Liver (tissue), 10 donors: ENCODE measurements at places on chromosomes 2 and 18. TPM values are rescaled to one million over a fixed set of nuclear protein-coding genes. Genes with fewer than 3 reads are reported as not detected.

GRCh38 chr2:198652461-198652860 lies 805.3 kb downstream of the SATB2 start:
- no peak for DNase-seq

- DNase-seq = no peak
Measured at GRCh38 chr2:234247453-234248180, 197.1 kb downstream of the SPP2 start.

DNA sequence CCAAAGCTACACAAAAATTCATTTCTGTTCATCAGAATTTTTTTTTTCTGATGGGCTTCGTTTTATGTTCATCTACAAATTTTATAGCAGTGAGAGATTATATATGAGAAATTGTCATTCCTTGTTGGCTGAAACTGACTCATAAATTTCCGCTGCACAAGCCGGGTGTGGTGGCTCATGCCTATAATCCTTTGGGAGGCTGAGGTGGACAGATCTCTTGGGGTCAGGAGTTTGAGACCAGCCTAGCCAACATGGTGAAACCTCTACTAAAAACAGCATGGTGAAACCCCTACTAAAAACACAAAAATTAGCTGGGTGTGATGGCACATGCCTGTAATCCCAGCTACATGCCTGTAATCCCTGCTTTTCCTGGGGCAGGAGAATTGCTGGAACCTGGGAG lies 72.0 kb downstream of the PLEKHM3 start:
- no peak for DNase-seq

- DNase-seq = no peak
Measured at GRCh38 chr18:76386886-76387285, 108.2 kb downstream of the ZNF516 start.

PRKAG3 gene
- not detected for total RNA-seq
